Ascending aorta (tissue), 2 donors: ENCODE measurements at places on chromosomes 1 and 21.
A peak's percentile ranks its signal among the peaks of the same experiment; 100 is the strongest.

GRCh38 chr1:244352156-244352830, 99.4 kb downstream of the ADSS2 start:
- no peak for DNase-seq
- H3K4me3 ChIP-seq: no peak overlapping the region

DNA sequence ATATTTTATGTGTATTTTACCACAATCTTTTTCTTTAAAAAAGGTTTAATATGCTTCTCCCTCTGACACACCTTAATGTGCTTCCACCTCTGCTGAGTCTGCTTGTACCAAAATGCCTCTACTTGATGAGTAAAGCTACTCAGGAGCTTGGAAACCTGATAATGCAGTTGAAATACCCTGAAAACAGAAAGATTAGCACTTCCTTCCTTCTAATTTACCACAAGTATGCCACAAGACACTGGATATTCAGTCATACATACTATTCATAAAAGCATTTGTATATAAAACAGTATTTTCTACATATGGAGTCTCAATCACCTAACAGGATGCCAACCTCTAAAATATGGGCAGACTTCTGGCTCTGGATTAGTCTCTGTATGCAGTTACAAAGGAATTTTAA, 55.0 kb downstream of the SLC35D1 start:
- H3K4me1 ChIP-seq: no peaks in the 10 kb centered on the region
- no peaks in the 10 kb centered on the region for H3K27me3 ChIP-seq
- no peak overlapping the region for H3K4me3 ChIP-seq
- no peak for DNase-seq
- H3K36me3 ChIP-seq: peaks cover 20% of the 10 kb centered on the region

DNA sequence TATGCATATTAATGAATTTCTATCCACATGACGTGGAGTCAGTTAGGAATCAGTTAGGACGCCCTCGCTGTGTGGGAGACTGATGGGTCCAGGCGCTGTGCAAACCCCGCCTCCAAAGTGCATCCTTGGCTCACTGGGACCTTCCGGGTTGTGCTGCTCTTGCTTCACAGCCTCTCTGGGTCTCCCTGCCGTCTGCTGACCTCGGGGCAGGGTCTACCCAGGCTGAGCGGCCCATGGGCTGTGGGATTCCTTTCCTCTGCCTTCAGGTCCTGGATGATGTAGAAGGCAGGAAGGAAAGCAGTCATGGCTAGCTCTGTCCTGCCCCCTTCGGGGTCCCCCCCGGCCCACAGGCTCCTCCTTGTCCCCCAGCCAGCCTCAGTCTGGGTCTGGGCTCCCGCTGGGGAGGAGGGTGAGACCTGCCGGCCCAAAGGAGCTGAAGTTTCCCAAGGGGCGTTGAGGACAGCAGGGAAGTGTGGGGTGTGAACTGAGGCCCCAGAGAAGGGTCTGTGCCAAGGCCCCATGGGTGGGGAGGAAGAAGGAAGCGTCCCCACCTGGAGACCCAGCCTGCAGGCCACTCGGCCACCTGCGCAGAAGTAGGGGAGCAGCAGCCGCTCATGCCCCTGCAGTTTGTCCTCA, 24.6 kb upstream of the CDK11A start:
- H3K4me1 ChIP-seq: no peaks in the 10 kb centered on the region
- no peak overlapping the region for H3K27ac ChIP-seq
- no peak overlapping the region for H3K4me3 ChIP-seq
- DNase-seq: no peak
- H3K27me3 ChIP-seq: no peaks in the 10 kb centered on the region
- H3K36me3 ChIP-seq: peaks cover 16% of the 10 kb centered on the region

DNA sequence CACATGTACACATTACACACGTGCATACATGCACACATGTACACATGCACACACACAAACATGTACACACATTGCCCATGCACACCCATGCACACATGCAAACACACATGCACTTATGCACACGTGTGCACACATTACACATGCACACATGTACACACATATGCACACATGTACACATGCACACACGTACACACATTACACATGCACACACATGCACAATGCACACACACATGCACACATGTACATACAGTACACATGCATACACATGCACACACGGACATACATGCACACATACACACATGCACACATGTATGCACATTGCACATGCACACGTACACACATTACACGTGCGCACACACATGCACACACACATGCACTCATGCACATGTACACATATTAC, 95.3 kb upstream of the TTC34 start:
- H3K4me1 ChIP-seq: no peaks in the 10 kb centered on the region
- H3K36me3 ChIP-seq: no peaks in the 10 kb centered on the region

GRCh38 chr1:24868016-24868875, 61.8 kb downstream of the RUNX3 start:
- no peaks in the 10 kb centered on the region for H3K4me1 ChIP-seq
- peak; percentile 44 for DNase-seq
- no peaks in the 10 kb centered on the region for H3K27me3 ChIP-seq
- no peak overlapping the region for H3K27ac ChIP-seq
- no peak overlapping the region for H3K4me3 ChIP-seq

GRCh38 chr1:24972221-24972914, 42.3 kb upstream of the RUNX3 start:
- H3K4me3 ChIP-seq: no peak overlapping the region
- no peaks in the 10 kb centered on the region for H3K4me1 ChIP-seq
- H3K27me3 ChIP-seq: no peaks in the 10 kb centered on the region
- DNase-seq: no peak
- no peaks in the 10 kb centered on the region for H3K36me3 ChIP-seq

DNA sequence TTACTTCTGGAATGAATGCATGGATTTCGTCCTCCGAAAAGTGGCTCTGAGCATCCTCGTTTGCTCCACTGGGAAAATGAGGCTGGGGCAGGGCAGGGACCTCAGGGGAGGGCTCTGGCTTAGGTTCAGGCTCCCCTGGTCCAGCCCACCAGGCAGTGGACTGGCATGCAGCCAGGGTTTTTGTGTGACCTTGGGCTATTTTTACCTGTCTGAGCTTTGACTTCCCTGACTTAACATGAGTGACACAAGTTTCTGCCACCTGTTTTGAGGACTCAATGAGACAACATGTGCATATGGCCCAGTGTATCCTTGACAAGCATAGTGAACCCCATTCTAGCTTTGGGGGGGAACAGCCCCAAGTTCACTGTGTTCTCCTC, 32.6 kb upstream of the EDN2 start:
- no peaks in the 10 kb centered on the region for H3K36me3 ChIP-seq
- peaks cover 7% of the 10 kb centered on the region for H3K4me1 ChIP-seq
- peak overlapping the region; percentile 69 for H3K4me3 ChIP-seq
- DNase-seq: no peak
- H3K27me3 ChIP-seq: no peaks in the 10 kb centered on the region

GRCh38 chr21:41678924-41679318, 87.9 kb downstream of the RIPK4 start:
- no peaks in the 10 kb centered on the region for H3K4me1 ChIP-seq
- H3K4me3 ChIP-seq: no peak overlapping the region
- DNase-seq: peak; percentile 79
- H3K27ac ChIP-seq: peak overlapping the region; percentile 47
- no peaks in the 10 kb centered on the region for H3K27me3 ChIP-seq
- no peaks in the 10 kb centered on the region for H3K36me3 ChIP-seq

DNA sequence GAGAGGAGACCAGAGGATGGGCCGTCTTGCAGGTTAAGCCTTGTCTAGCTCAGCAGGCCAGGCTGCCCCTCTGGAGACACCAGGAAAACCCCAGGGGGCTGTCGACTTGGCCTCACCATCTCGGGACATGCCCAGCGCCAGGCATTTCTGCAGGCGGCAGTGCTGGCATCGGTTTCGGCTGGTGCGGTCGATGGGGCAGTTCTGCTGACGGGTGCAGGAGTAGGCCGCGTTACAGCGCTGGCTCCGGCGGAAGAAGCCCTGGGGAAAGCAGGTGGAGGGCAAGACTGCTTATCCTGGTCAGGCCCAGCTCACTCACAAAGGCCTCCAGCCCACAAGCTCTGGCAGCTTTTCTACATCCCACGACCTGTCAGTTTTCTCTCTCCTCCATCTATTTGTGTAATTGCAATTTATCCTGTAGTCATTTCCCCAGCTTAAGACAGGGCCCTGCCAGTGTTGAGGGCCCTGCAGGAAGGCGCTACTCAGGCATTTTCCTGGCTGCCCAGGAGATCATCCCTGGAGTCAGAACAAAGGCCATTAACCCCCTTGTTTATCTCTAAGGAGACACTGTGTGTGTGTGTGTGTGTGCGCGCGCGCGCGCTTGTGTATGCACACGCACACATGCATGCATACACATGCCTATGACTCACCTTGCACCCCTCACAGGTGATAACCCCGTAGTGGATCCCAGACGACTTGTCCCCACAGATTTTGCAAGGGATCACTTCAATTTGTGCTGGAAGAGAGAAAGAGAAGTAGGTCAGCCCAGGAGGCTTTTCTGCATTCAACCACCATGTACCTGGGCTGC, 11.5 kb upstream of the LINGO4 start:
- H3K4me1 ChIP-seq: no peaks in the 10 kb centered on the region
- H3K27ac ChIP-seq: no peak overlapping the region
- no peaks in the 10 kb centered on the region for H3K36me3 ChIP-seq
- H3K4me3 ChIP-seq: no peak overlapping the region

- no peak overlapping the region for H3K27ac ChIP-seq
- no peaks in the 10 kb centered on the region for H3K36me3 ChIP-seq
- H3K4me3 ChIP-seq: no peak overlapping the region
- no peaks in the 10 kb centered on the region for H3K27me3 ChIP-seq
Measured at GRCh38 chr1:14853518-14853917, 255.0 kb downstream of the KAZN start.

- no peak overlapping the region for H3K4me3 ChIP-seq
- H3K27me3 ChIP-seq: no peaks in the 10 kb centered on the region
- DNase-seq: no peak
- no peaks in the 10 kb centered on the region for H3K4me1 ChIP-seq
- H3K36me3 ChIP-seq: no peaks in the 10 kb centered on the region
Measured at GRCh38 chr1:218156595-218156994, 128.5 kb upstream of the RRP15 start.

DNA sequence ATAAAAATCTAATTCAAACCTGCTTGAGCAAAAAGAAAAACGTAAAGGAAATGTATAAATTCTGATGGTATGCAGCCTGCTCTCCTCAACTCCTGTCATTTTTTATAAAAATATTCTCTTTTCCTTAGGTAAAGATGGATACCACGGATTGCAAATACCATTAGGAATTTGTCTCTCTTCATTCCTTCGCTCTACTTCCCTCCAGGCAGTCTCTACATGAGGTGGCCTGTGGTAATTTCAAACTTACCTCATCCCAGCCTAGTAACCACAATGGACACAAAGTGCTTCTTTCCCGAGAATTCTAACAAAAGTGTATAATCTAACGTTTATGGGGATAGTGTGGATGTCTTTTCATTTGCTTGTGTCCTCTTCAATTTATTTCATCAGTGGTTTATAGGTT, 239.5 kb upstream of the LRRC7 start:
- no peak for DNase-seq
- H3K27ac ChIP-seq: no peak overlapping the region
- H3K4me3 ChIP-seq: no peak overlapping the region
- no peaks in the 10 kb centered on the region for H3K27me3 ChIP-seq
- no peaks in the 10 kb centered on the region for H3K4me1 ChIP-seq

- H3K4me3 ChIP-seq: no peak overlapping the region
- no peaks in the 10 kb centered on the region for H3K36me3 ChIP-seq
- no peak overlapping the region for H3K27ac ChIP-seq
- DNase-seq: no peak
- H3K4me1 ChIP-seq: no peaks in the 10 kb centered on the region
Measured at GRCh38 chr21:31236528-31236927, 107.5 kb downstream of the TIAM1 start.

GRCh38 chr1:151615711-151616504, 4.1 kb downstream of the SNX27 start:
- no peaks in the 10 kb centered on the region for H3K36me3 ChIP-seq
- H3K4me3 ChIP-seq: no peak overlapping the region
- H3K27me3 ChIP-seq: no peaks in the 10 kb centered on the region
- H3K4me1 ChIP-seq: peaks cover 11% of the 10 kb centered on the region
- no peak for DNase-seq

DNA sequence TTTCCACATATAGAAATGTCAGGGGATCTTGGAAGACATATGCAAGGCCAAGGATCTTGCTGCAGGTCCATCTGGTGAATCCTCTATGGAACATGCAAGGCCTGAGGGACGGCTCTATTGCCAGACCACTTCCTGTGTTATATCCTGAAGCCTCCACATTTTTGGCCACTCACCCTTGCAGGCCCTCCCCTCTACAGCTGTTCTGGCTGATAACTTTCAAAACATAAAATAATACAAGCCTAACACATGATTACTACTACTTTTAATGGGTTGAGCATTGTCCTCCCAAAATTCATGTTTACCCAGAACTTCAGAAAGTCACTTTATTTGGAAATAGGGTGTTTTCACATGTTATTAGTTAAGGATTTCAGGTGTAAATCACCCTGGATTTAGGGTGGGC, 18.5 kb upstream of the LYPLAL1 start:
- DNase-seq: no peak
- H3K4me1 ChIP-seq: no peaks in the 10 kb centered on the region
- H3K36me3 ChIP-seq: no peaks in the 10 kb centered on the region
- H3K27me3 ChIP-seq: no peaks in the 10 kb centered on the region

GRCh38 chr1:21775985-21776562, 6.9 kb downstream of the USP48 start:
- H3K36me3 ChIP-seq: no peaks in the 10 kb centered on the region
- H3K27ac ChIP-seq: no peak overlapping the region
- H3K27me3 ChIP-seq: no peaks in the 10 kb centered on the region
- peaks cover 8% of the 10 kb centered on the region for H3K4me1 ChIP-seq
- no peak for DNase-seq

GRCh38 chr1:76005765-76006164, 68.8 kb upstream of the ST6GALNAC3 start:
- H3K36me3 ChIP-seq: no peaks in the 10 kb centered on the region
- H3K27me3 ChIP-seq: no peaks in the 10 kb centered on the region
- H3K4me1 ChIP-seq: no peaks in the 10 kb centered on the region
- no peak overlapping the region for H3K4me3 ChIP-seq
- no peak overlapping the region for H3K27ac ChIP-seq

GRCh38 chr1:172141341-172141881, 279.1 kb upstream of the C1orf105 start:
- H3K27ac ChIP-seq: peak overlapping the region; percentile 95
- H3K4me1 ChIP-seq: no peaks in the 10 kb centered on the region
- no peak for DNase-seq
- peak overlapping the region; percentile 61 for H3K4me3 ChIP-seq
- no peaks in the 10 kb centered on the region for H3K27me3 ChIP-seq

DNA sequence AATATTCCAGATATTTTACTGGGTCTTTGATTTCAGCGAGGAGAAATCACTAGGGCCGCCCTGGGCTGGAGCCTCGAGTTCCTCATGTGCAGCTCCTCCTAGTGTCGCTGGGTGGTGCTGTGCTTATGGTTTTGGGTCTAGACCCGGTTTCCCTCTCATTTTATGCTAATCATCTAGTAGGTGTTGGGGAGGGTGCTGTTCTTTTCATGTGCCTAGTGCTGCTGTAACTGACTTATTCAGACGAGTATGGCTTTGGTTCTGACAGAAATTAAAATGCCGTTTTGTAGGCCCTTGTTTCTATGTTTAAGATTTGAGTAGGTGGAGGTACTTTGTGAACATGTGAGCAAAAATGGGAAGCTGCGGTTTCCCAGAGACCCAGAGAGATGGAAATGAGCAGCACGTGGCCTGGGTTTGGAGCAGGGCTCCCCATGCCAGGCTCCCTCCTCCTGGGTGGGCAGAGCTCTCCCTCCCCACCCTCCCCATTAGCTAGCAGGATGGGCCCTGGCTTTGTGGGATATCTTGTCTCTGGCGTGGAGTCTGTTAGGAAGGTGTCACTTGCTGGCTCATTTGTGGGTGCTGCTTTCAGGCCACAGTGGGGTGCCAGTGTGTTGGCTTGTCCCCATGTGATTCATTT, 74.0 kb upstream of the GPR88 start:
- H3K27me3 ChIP-seq: no peaks in the 10 kb centered on the region
- H3K4me1 ChIP-seq: no peaks in the 10 kb centered on the region
- H3K4me3 ChIP-seq: no peak overlapping the region
- no peaks in the 10 kb centered on the region for H3K36me3 ChIP-seq
